ENCODE measurements at places on chromosomes 6 and 20. TPM values are rescaled to one million over a fixed set of nuclear protein-coding genes. Genes with fewer than 3 reads are reported as not detected.

Gene RNF217
- total RNA-seq: 22.8 TPM

Gene ME1
- 31.8 TPM for total RNA-seq

Gene TRAPPC3L
- 0.29 TPM for total RNA-seq

Gene DEFB126
- total RNA-seq: not detected

DNA sequence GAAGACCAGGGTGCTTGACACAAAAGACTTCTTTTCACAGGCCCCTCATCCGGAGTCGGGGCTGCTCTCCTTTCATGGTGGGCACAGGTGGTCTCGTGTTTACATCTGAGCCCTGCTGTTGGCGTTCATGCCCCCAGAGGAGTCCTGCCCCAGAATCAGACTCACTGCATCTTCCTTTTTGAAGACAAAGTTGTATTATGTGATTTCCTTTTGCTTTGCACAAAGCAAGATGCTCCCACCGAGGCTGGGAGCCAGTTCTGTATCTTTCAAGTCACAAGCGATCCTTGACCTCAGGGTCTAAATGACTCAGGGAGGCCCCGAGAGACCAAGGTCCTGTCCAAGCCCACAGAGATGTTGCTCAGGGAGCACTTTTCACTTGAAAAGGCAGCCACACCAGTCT lies 330.5 kb downstream of the THBS2 start:
- DNase-seq: no peak

DNA sequence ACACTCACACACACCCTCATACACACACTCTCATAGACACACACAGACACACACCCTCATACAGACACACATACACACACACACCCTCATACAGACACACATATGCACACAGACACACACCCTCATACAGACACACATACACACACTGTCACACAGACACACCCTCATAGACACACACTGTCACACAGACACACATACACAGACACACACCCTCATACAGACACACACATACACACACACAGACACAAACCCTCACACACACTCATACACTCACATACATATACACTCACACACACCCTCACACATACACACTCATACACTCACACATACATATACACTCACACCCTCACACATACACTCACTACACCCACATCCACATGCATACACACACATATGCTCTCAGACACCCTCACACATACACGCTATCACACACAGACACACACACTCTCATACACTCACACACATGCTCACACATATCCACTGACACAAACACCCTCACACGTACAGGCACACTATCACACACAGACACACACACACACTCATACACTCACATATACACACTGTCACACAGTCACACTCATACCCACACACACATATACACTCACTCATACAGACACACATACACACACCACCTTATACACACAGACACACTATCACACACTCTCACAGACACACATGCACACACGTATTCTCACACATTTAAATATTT lies 9.1 kb downstream of the ADIG start:
- no peak for DNase-seq

- no peak for DNase-seq
These were observed 46.9 kb upstream of the SMAP1 start for GRCh38 chr6:70620746-70621145.

GRCh38 chr6:28633445-28634215 lies 107.9 kb downstream of the GPX5 start:
- DNase-seq: peak; percentile 35

DNA sequence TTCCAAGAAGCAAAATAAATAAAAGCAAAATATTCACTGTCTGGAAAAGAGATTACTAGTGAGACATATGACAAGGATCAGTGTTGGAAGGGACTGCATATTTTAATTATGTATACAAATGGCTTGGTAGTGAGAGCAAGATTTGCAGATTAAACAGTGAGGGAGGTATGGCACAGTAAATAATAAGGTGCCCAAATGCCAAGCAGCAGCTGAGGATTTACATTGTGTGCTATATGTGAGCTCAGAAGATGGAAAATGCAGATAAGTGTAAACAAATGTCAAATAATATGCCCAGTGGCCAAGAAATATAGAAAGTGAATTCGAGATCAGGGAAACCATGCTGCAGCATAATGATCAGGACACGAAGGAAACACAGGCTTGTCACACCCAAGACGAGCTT lies 173.8 kb upstream of the NRSN1 start:
- DNase-seq: no peak

DNA sequence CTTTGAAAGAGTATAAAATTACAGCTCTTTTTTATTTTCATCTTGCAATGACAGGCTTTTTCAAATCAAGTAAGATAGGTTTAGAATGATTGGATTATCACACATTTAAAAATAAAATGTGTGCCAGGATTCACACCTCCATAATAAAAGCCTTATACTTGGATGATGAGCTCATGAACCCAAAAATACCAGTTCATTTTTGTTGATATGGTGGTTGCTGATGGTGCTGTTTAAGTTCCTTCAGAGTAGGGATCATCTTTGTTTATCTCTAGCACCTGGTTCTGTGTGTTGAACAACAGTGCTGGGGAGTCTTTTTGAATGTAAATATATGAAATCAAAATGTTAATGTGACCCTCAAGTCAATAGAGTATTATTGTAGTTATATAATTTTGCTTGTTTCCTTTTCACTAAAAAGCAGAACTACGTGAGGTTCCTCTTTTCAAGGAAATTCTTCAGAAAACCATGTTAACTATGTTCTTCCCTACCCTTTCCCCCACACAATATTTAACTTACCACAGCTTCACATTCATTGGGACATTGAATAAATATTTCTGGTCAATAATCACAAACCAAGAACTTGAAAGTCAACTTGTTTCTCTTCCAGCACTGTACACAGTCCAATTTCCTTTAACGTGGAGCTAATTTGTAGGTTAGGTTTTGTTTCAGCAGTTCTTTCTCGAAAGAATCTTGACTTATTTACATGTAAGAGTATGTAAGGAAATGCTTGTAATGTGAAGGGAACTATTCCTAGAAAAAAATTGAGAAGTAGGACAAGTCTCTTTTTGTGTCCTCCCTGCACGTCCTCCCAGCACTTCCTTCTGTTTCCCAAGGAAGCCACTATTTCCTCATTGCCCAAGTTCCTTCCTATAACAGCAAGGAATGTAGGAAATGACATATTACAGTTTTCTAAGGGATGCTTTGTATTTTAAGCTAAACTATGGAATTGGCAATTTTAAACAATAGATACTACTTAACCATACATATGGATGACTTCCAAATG lies 945.9 kb upstream of the CITED2 start:
- no peak for DNase-seq

Data from osteoblast (primary cell).